Stimulated activated CD8-positive, alpha-beta memory T cell treated with anti-CD3 and anti-CD28 coated beads, Interleukin-2, amount 100 ng/mL, for 1 hour (primary cell): ENCODE measurements at places on chromosomes 6 and 20.

GRCh38 chr20:20755674-20756319, 43.4 kb upstream of the RALGAPA2 start:
- no peak for DNase-seq

GRCh38 chr6:41187924-41188886, 12.7 kb downstream of the TREML2 start:
- no peak for DNase-seq

GRCh38 chr6:99498421-99498820, 16.8 kb downstream of the USP45 start:
- DNase-seq: no peak

GRCh38 chr6:152368751-152369624, 268.2 kb downstream of the SYNE1 start:
- DNase-seq: no peak

- DNase-seq: no peak
Observed at GRCh38 chr20:5887386-5887785, 62.9 kb downstream of the TRMT6 start.

DNA sequence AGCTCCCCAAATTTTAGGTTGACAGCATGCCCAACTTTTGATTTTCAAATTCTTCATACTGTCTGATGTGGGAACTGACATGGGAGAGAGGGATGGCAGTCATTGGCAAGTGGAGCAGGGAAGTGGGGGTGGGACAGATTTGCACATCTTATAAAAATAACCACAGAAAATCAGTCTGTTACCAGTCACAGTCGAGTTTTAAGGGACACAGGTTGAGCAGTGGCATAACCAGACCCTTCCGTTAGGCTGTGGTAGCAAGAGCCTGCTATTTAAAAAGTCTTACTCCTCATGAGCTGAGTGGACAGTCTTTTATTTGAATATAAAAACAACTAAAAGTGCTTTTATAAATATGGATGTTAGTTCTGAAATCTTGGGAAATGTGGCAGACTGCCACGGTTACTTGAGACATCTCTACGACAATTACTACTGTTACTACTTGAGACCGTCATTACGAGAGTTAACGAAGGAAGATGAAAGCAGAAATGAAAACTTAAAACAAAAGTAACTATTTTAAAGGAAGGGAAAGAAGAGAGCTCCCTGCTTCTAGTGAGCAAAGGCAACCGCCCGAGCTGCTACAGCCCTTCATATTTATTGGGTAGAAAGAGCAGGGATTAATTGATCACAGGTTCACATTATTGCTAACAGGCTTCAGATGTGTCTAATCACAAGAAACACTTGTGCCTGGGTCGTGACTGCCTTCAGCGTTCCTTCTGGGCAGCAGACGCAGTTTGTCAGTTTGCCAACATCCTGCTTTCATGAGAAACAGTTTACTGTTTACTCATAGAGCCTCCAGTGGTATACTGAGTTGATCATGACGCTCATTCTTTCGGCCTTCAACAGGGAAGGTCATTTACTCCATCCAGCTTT, 71.3 kb downstream of the EFHC1 start:
- no peak for DNase-seq

- no peak for DNase-seq
Observed at GRCh38 chr20:9886227-9886626, 47.4 kb upstream of the PAK5 start.

DNA sequence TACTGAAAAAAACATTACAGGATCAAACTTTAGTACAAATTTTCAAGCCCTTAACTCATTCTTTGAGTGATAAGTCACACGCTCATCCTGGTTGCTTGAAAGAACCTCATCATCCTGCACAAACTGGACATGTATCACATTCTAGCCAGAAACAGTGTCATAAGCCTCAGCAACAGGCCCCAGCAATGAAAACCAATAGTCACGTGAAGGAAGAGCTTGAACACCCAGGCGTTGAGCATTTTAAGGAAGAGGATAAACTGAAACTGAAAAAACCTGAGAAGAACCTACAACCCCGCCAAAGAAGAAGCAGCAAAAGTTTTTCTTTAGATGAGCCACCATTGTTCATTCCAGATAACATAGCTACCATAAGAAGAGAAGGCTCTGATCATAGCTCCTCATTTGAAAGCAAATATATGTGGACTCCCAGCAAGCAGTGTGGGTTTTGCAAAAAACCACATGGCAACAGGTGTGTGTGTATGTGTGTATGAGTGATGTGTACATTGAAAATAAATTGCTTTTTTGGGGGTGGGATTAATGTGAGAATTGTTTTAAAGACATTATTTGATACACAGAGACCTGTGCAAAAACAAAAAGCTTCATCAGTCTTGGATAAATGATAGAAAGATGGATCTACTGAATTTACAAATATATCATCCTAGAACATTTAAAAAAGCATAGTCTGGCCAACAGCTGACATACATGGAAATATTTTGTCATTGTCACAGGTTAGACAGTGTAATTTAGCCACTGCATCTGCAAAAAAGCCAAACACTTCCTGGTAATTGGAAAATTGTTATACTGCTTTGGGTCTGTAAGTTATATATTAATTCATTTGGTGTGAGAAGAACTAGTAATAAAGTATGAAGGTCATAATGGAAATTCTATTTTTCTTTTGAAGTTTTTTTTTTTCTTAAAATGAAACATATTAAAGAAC, 50.1 kb downstream of the PHF3 start:
- no peak for DNase-seq

DNA sequence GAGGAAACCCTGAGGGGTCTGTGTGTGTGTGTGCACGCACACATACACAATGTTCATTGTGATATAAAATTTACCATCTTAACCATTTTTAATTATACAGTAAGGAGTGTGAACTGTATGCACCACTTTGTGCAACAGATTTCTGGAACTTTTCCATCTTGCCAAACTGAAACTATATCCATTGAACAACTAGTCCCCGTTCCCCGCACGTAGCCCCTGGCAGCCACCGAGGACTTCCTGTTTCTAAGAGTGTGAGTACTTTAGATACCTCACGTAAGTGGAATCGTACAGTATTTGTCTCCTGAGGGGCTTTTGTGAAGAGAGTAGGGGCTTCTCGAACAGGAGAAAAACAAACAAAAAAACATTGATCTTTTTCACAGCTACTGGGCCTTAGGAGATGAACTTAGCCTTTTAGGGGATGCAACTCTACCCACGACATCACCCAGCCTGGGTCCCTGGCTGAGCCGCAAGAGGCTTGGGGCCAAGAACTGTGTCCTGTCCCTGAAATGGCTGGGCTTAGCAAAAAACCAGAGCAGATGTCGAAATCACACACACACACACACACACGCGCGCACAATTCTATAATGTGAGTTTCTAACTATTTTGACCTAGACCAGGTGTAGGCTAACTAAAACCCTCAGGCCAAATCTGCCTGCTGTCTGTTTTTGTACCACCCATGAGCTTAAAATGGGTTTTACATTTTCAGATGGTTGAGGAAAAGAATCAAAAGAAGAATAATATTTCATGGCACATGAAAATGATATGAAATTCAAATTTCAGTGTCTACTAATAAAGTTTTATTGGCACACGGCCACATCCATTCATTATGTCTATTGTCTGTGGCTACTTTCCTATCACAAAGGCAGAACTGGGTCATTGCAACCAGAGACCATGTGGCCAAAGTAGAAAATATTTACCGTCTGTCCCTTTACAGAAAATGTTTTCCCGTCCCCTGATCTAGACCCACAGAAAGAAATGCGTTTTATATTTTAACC, 144.2 kb downstream of the EYA2 start:
- DNase-seq: no peak

DNA sequence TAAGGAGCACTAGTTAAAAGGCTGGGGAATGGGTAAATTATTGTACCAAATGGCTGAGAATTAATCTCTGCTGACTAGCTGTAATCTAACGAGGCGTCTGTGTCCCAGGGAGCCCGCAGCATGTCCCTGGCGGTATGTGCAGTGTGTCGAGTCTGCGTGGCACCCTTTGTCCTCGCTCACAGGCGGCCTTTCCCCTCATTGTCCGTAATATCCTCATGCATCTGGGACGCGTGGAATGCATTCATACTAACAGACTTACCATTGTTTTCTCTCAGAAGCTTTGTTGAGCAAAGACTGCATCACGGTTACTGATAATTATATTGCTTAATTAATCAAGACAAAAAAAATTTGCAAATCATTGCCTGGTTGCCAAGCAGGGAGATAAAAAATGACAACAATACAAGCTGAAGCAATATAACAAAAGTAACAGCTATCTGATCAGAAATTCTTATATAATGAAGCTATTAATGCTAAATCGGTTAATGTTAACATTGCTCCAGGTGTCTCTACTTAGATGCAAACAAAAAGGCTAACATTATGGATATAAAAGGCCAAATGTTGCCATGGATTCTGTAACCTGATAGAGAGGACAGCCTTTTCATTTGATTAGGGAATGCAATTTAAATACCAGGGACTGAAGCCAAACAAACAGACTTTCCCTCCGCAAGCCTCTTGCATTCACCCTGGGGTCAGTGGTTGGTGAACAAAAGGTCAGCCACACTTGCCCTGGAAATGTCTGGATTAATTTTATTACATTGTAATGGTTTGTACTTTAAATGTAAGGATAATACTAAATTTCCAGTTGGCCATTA, 124.8 kb downstream of the INSM1 start:
- no peak for DNase-seq

DNA sequence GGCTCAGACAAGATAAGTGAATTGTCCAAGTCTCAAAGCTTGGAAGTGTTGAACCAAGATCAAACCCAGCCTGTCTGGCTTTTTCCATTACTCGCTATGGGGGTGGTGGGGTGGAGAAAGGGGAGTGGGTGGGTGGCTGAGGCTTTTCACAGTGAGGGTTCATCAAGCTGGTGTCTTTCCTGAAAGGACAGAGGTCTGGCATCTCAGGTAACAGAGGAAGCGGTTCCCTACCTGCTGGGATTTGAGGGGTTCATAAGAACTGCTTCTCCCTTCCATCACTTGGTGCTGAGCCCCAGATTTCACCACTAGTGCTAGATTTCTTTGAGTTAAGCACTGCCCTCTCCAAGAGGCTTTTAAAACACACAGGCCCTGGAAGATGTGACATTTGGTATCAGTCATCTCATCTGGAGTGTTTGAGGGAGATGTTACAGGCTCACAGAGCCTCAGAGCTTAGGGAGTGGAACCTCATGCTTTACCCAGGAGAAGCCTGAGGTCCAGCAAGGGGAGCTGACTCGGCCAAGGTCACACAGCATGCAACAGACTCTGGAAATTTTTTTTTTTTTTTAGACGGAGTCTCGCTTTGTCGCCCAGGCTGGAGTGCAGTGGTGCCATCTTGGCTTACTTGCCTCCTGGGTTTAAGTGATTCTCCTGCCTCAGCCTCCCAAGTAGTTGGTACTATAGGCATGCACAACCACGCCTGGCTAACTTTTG, 6.0 kb upstream of the VEGFA start:
- DNase-seq: no peak

- no peak for DNase-seq
Observed at GRCh38 chr6:23137611-23138010, 568.2 kb downstream of the HDGFL1 start.
